ENCODE measurements at places on chromosomes 6 and 20.

DNA sequence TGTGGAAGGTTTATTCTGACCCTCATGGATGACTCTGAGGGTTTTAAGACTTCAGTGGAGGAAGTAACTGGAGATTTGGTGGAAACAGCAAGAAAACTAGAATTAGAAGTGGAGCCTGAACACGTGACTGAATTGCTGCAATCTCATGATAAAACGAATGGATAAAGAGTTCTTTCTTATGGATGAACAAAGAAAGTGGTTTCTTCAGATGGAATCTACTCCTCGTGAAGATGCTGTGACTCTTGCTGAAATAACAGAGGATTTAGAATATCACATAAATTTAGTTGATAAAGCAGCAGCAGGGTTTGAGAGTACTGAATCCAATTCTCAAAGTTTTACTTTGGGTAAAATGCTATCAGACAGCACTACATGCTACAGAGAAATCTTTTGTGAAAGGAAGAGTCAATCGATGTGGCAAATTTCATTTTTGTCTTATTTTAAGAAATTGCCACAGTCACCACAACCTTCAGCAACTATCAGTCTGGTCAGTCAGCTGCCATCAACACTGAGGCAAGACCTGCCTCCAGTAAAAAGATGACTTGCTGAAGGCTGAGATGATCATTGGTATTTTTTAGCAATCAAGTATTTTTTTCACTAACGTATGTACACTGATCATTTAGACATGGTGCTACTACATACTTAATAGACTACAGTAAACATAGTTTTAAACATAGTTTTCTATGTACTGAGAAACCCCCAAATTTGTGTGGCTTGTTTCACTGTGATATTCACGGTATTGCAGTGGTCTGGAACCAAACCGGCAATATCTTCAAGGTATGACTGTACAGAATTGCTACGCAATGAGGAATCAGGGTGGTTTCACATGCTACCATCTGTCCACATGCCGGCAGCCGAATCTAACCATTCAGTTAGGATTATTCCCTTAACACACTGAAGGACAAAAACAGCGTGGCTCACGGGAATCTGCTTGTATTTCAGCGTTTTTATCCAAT lies 149.0 kb downstream of the MYB start:
- no peak for DNase-seq

DNA sequence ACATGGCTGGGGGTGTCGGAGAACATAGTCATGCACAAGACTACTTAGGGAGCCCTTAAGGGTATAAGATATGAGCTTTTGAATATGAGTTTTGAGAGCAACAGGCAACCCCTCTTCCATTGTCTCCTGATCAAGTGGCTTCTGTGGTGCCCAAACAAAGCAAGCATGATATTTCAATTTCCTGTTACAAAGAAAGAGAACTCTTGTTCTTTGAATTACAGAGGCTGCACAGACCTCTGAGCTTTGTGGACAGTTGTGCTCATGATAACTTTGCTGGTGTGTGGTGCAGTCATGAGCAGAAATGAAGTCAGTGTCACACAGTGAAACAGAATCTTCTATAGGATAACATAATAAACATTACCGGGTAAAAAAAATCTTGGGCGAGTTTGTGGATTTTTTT lies 66.8 kb upstream of the THEMIS start:
- no peak for DNase-seq

DNA sequence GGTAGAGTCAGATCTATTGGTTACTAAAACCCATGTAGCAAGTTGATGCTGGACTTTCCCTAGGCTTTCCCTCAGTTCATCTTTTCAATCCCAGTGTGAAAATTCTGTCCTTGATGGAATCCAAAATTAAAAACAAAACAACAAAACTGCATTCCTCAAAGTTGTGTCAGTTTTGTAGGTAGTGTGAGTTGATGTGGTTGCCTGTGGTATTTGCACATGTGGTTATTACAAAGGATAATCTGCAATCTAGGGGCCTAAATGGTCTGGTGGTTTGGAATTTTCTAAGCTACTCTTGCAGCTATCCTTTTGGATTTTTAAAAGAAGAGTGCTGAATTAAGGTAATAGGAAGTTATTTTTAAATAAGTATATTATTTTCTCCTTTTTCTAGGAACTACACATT lies 132.2 kb upstream of the SCGN start:
- no peak for DNase-seq

DNA sequence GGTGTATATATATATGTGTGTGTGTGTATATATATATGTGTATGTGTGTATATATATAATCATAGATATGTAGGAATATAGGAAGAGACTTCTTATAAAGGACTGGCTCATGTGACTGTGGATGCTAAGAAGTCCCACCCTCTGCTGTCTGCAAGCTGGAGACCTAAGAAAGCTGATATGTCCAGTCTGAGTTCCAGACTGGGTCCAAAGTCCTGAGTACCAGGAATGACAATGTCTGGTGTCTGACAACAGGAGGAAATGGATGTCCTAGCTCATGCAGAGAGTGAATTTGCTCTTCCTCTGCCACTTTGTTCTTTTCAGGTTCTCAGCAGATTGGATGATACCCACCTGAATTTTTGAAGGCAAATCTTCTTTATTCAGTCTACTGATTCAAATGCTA lies 7.1 kb downstream of the ALDH5A1 start:
- DNase-seq, result no peak

DNA sequence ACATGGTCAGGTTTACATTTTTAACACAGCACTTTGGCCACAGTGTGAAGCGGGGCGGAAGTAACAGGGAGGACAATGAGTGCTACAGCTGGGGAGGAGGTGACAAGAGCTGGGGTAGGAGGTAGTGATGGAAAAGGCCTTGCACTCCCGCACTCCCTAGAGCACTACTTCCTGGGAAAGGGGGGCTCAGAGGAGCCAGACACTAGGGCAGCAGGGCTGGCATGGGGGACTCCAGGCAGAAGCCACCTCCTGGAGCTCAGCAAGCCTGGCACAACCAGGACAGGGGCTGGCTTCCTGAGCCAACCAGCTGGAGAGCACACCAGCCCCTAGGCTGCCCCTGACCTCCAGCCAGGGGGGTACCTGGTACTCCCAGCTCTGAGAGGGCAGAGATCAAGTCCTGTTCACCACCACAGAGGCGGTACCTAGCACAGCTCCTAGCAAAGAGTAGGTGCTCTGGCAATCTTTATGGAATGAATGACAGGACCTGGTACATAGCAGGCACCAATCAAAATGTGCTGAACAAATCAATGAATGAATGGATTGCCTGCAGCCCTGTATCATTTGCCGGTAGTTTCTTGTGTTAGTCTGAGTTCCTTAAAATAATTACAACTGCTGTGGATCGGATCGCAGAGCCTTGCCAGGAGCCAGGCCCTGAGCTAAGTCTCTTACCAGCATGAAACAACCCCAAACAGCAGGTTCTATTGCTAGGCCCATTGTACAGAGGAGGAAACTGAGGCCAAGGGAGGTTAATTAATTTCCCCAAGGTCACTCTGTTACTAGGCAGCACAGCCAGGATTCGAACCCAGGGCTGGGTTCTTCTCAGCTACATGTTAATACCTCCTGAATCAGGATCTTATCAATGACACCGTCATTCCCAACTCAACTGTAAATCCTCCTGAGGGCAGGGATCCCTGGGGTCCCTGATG lies 15.5 kb downstream of the NOL4L start:
- no peak for DNase-seq

- no peak for DNase-seq
Observed at GRCh38 chr20:688809-689212, 13.2 kb upstream of the SCRT2 start.

- no peak for DNase-seq
Observed at GRCh38 chr6:40723967-40724366, 136.8 kb upstream of the LRFN2 start.

- no peak for DNase-seq
Observed at GRCh38 chr20:39822667-39823066, 860.5 kb downstream of the DHX35 start.

- no peak for DNase-seq
Observed at GRCh38 chr6:69958978-69959377, 92.6 kb downstream of the COL19A1 start.

DNA sequence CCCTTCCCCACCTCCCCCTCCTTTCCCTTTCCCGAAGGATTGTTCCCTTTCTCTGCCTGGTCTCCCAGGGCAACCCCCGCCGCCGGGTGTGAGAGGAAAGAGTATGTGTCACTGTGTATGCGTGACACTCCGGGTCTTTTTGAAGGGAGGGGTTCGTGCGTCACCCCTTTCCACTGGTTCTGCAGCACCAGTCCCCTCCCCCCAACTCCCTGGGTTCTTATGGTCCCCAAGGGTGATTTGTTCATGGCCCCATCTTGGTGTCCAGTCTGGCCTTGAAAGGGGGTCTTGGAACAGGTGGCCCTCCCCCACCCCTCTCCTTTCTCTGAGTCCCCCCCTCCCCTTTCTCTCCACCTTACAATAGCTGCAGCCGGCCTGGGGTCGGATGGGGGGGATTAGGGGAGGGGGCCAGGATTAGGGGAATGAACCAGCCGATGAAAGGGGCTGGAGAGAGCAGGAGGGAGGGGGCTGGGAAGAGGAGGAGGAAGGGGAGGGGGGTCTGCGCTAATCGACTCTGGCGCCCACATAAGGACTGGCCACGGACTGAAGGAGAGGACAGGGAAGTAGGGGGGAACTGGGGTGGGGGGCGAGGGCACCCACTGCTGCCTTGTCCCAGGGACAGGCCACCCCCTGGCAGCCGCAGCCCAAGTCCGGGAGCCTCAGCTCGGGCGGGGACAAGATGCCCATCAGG lies 1.3 kb upstream of the RING1 start:
- no peak for DNase-seq

DNA sequence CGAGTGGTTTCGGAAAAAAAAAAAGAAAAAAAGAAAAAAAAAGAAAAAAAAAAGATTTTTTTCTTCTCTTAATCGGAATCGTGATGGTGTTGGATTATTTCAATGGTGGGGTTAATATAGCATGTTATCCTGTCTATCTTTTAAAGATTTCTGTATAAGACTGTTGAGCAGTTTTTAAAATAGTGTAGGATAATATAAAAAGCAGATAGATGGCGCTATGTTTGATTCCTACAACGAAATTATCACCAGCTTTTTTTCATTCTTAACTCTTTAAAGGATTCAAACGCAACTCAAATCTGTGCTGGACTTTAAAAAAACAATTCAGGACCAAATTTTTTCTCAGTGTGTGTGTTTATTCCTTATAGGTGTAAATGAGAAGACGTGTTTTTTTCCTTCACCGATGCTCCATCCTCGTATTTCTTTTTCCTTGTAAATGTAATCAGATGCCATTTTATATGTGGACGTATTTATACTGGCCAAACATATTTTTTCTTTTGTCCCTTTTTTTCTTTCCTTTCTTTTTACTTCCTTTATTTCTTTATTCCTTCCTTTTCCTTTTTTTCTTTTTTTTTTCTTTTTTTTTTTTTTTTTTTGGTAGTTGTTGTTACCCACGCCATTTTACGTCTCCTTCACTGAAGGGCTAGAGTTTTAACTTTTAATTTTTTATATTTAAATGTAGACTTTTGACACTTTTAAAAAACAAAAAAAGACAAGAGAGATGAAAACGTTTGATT lies 3.6 kb downstream of the SOX4 start:
- no peak for DNase-seq

GRCh38 chr6:68975064-68975463 lies 340.0 kb downstream of the ADGRB3 start:
- no peak for DNase-seq

- no peak for DNase-seq
Observed at GRCh38 chr20:3161316-3162079, 1.8 kb upstream of the FASTKD5 start.

DNA sequence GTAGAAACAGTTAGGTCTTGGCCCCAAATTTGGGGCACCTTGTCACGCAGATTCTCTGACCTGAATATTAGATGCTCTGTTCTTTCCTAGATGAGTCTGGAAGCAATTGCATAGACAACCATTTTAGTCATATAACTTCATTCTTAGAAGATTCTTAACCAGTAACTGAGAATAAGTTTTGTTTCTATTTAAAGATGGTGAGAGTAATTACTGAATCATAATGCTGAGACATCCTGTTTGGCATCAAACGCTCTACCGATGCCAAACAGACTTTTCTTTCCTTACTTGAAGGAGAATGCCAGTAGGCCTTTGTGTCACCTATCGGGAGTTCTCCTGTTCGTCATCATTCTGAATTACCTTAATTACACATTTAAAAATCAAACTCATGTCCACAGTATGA lies 131.6 kb upstream of the ID4 start:
- DNase-seq, result no peak

- no peak for DNase-seq
Observed at GRCh38 chr6:14012313-14013030, 87.7 kb downstream of the RNF182 start.

GRCh38 chr6:168318090-168318489 lies 1.5 kb downstream of the DACT2 start:
- no peak for DNase-seq

- DNase-seq, result no peak
Observed at GRCh38 chr6:132768051-132768517, 10.4 kb upstream of the VNN2 start.

DNA sequence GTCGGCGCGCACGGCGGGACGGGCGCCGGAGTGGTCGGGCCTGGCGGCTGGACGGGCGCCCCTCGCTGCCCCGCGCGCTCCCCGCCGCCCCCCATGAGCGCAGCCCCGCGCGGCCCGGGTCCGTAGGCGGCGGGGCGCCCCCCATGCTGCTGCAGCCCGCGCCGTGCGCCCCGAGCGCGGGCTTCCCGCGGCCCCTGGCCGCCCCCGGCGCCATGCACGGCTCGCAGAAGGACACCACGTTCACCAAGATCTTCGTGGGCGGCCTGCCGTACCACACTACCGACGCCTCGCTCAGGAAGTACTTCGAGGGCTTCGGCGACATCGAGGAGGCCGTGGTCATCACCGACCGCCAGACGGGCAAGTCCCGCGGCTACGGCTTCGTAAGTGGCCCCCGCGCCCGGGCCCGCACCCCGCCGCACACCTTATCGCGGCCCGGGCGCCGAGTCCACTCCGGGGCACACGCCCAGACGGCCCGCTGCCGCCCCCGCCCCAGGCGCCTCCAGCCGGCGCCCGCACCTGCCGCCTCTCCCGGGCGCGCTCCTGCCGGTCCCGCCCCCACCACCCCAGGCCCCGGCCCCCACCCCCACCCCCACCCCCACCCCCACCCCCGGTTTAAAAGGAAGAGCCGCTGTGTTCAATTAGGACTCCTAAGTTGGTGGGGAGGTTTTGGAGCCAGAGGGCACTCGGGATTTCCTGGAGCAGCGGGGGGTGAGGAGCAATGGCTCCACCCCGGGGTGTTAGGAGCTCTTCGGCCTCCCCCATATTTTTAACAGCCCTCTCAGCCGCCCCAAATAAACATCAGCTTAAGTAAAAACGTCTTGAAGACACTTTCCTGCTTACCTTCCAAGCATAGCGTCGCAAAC lies 474 bp downstream of the RBM38 start:
- DNase-seq, result peak; percentile 26

Measured in mesothelial cell of epicardium (in vitro differentiated cells).